ENCODE measurements at places on chromosomes 3 and 15.

DNA sequence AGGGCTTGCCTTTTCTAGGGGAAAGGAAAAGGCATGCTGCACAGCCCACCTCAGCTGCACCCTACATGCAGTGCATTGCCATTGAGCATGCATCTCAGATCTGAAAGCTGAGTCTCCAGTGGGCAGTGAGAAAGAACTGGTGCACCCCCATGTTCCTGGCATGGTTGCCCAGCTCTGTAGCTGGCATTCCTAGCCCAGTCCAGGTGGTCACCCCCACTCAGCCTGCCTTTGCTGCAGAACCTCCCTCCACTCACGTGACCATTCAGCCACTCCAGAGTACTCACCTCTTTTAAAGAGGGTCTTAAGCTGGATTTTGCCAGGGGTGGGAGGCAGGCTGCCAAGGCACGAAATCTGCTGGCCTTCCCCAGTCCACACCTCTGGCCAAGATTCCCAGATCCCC lies 208.6 kb upstream of the TOPAZ1 start:
- DNase-seq, result no peak
- no peaks in the 10 kb centered on the region for H3K4me1 ChIP-seq
- H3K27me3 ChIP-seq, result peaks cover 30% of the 10 kb centered on the region
- no peak overlapping the region for H3K27ac ChIP-seq

DNA sequence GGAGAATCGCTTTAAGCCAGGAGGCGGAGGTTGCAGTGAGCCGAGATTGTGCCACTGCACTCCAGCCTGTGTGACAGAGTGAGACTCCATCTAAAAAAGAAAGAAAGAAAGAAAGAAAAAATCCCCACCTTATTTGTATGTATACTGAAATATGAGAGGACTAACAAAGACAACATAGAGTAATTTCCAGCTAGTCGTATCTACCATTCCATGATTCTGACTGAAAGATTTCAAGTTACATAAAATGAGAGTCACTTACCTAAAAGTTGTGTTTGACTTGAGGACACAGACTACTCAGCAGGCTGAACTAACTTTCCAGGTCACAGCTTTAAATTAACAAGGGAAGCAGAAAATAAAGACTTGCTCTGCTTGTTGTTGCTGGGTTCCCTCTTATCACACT lies 18.8 kb upstream of the PRKCI start:
- DNase-seq, result no peak
- H3K27ac ChIP-seq, result no peak overlapping the region
- H3K27me3 ChIP-seq, result peaks cover 20% of the 10 kb centered on the region
- H3K4me1 ChIP-seq, result no peaks in the 10 kb centered on the region

DNA sequence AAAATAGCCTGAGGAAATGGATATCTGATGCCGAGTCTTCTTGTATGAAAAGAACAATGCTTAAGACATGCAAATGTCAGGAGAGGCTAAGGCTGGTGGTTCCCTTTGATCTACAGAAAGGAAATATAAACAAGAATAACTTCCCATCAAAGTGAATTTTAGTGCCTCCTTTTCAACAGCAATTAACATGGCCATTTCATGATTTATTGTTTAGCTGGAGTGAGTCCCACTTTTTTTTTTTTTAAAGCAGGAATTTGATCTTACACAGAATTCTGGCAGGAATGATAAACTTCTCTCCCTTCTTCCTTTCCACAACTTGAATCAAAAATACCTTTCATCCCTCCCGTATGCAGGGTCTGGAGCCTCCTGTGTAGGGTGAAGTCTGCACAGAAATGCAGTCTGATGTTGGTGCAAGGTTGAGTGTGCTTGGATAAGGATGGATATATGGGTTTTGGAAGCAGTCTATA lies 287.0 kb downstream of the MEX3B start:
- DNase-seq, result no peak
- H3K4me1 ChIP-seq, result no peaks in the 10 kb centered on the region
- H3K27me3 ChIP-seq, result peaks cover 3% of the 10 kb centered on the region
- no peak overlapping the region for H3K4me3 ChIP-seq
- no peak overlapping the region for H3K27ac ChIP-seq
- no peaks in the 10 kb centered on the region for H3K36me3 ChIP-seq

GRCh38 chr3:123712077-123712860 lies 127.4 kb upstream of the HACD2 start:
- no peaks in the 10 kb centered on the region for H3K4me1 ChIP-seq
- DNase-seq, result no peak
- H3K27me3 ChIP-seq, result no peaks in the 10 kb centered on the region
- no peaks in the 10 kb centered on the region for H3K36me3 ChIP-seq
- H3K27ac ChIP-seq, result no peak overlapping the region

DNA sequence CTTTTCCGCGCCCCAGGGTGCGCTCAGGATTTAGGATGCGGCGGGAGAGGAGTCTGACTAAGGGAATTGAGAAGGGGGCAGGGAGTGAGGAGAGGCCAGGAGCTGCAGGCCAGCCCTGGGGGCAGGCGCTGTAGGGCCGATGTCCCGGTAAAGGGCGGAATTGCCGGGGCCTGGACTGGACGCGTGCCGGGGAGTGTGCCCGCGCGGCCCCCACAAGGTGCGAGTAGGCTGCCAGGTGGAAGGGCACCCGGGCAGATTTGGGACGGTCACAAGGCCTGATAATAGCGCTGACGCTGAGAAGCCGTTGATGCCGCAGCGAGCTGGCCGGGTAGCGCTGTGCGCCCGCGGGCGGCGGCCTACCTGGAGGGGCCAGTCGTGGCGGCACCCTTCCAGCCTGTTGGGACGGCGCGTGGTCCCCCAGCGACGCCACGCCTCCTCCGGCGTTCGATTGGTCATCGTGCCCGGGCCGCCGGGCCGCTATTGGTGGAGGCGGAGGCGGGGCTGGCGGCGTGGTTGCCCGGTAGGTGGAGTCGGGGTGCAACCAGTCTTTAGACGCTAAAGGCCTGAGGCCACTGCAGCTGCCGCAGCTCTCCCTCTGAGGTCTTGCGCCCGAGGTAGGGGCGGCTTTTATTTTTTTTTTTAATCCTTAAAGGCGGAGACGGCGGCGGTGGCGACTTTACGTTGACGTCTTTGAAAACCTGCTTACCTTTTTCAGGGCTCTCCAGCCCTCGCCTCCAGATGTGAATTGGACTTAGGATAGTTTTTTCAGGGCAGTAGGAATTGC lies 903 bp downstream of the SLC25A38 start:
- peaks cover 18% of the 10 kb centered on the region for H3K36me3 ChIP-seq
- H3K4me1 ChIP-seq, result peaks cover 57% of the 10 kb centered on the region
- H3K27me3 ChIP-seq, result no peaks in the 10 kb centered on the region
- peak; percentile 95 for DNase-seq

- H3K36me3 ChIP-seq, result no peaks in the 10 kb centered on the region
- H3K4me3 ChIP-seq, result no peak overlapping the region
- no peak overlapping the region for H3K27ac ChIP-seq
- no peak for DNase-seq
- peaks cover 2% of the 10 kb centered on the region for H3K27me3 ChIP-seq
Observed at GRCh38 chr15:79418693-79419279, 13.3 kb upstream of the MINAR1 start.

- H3K36me3 ChIP-seq, result no peaks in the 10 kb centered on the region
- H3K4me1 ChIP-seq, result no peaks in the 10 kb centered on the region
- DNase-seq, result no peak
- no peak overlapping the region for H3K27ac ChIP-seq
- peaks cover 27% of the 10 kb centered on the region for H3K27me3 ChIP-seq
- H3K4me3 ChIP-seq, result no peak overlapping the region
Observed at GRCh38 chr15:39100106-39100660, 480.7 kb upstream of the THBS1 start.

- no peak overlapping the region for H3K27ac ChIP-seq
- H3K36me3 ChIP-seq, result no peaks in the 10 kb centered on the region
Observed at GRCh38 chr3:128505771-128506170, 12.8 kb upstream of the GATA2 start.

- no peaks in the 10 kb centered on the region for H3K4me1 ChIP-seq
- no peak for DNase-seq
- peaks cover 3% of the 10 kb centered on the region for H3K27me3 ChIP-seq
- H3K36me3 ChIP-seq, result no peaks in the 10 kb centered on the region
- H3K4me3 ChIP-seq, result no peak overlapping the region
- no peak overlapping the region for H3K27ac ChIP-seq
Observed at GRCh38 chr3:32195995-32196540, 42.4 kb upstream of the CMTM8 start.

DNA sequence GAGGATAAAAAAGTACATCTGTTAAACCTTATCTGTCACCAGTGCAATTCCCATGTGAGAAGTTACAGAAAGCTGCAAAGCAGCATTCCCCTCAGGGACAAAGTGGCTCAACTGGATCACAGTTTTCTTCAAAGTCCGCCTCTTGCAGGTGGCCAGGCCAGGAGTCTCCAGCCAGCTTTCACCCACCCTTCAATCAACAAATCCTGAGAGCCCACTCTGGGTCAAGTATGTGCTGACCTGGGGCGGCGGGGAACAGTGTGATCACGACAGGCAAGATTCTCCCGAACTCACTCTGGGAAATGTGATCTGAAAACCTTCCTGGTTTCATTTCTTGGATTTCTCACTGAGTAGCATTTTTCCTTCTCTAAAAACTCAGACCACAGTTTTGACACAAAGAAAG lies 39.2 kb downstream of the RFT1 start:
- no peak for DNase-seq
- no peaks in the 10 kb centered on the region for H3K27me3 ChIP-seq
- no peak overlapping the region for H3K27ac ChIP-seq
- H3K4me3 ChIP-seq, result no peak overlapping the region
- peaks cover 2% of the 10 kb centered on the region for H3K4me1 ChIP-seq

- no peak overlapping the region for H3K4me3 ChIP-seq
- peaks cover 7% of the 10 kb centered on the region for H3K27me3 ChIP-seq
- no peak overlapping the region for H3K27ac ChIP-seq
- DNase-seq, result no peak
- H3K36me3 ChIP-seq, result no peaks in the 10 kb centered on the region
Observed at GRCh38 chr3:179299999-179300613, 22.7 kb upstream of the ZNF639 start.

GRCh38 chr3:59246719-59247401 lies 197.0 kb upstream of the CFAP20DC start:
- H3K27me3 ChIP-seq, result no peaks in the 10 kb centered on the region
- peaks cover 4% of the 10 kb centered on the region for H3K36me3 ChIP-seq
- DNase-seq, result no peak
- H3K4me3 ChIP-seq, result no peak overlapping the region
- no peaks in the 10 kb centered on the region for H3K4me1 ChIP-seq

DNA sequence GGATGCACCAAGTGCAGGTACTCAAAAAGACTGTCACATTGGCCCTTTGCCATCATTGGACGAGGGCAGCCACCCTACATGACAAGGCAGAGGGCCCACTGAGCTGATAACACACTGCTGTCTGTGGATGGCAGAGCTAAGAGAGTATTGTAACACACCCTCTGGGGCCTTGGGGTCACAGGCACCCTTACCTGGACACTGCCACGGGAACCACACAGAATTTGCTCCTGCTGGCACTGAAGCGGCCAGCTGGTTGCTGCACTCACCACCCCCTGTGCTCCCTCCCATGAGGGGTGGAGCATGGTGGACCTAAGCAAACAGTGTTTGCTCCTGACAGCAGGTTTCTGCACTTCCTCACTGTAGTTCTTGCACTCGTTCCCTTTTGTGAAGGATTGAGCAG lies 208.2 kb upstream of the SGO1 start:
- no peak overlapping the region for H3K4me3 ChIP-seq
- no peaks in the 10 kb centered on the region for H3K27me3 ChIP-seq

DNA sequence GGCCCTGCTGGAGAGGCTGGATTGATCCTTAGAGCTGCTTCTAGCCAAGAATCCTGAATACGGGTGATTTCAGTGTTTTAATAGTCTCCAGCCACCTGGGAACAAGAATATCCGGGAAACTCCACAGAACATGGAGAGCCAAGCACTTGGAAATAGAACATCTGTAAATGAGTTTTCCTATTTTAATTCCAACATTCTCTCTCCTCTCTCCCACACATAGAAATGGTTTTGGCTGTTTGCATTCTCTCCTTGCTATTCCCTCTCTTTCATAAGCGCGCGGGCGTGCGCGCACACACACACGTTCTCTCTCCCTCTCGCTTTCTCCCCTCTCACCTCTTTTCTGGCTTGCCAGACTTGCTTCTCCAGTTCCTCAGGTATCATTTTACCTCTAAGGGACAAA lies 50.6 kb downstream of the GADL1 start:
- no peak for DNase-seq
- H3K4me3 ChIP-seq, result no peak overlapping the region
- no peak overlapping the region for H3K27ac ChIP-seq
- H3K36me3 ChIP-seq, result no peaks in the 10 kb centered on the region
- H3K4me1 ChIP-seq, result peaks cover 8% of the 10 kb centered on the region
- peaks cover 3% of the 10 kb centered on the region for H3K27me3 ChIP-seq

GRCh38 chr15:52789601-52790168 lies 451 bp downstream of the ONECUT1 start:
- H3K36me3 ChIP-seq, result peaks cover 6% of the 10 kb centered on the region
- H3K27ac ChIP-seq, result peak overlapping the region; percentile 9
- H3K4me1 ChIP-seq, result peaks cover 13% of the 10 kb centered on the region
- no peak for DNase-seq

DNA sequence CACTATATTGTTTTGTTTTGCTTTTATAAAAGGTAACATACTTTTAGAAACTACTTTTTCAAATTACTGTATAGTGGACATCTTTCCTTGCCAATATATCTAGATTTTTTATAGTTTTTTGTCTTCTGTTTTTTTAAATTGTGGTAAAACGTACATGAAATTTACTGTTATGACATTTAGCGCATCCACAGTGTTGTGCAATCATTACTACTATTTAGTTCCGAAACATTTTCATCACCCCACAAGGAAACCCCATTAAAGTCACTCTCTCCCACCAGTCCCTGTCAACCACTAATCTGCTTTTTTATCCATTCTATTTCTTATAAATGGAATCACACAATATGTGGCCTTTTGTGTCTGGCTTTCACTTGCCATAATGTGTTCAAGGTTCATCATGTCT lies 54.8 kb downstream of the TMEM266 start:
- no peak overlapping the region for H3K27ac ChIP-seq
- no peaks in the 10 kb centered on the region for H3K4me1 ChIP-seq
- H3K36me3 ChIP-seq, result no peaks in the 10 kb centered on the region
- DNase-seq, result no peak
- H3K4me3 ChIP-seq, result no peak overlapping the region
- peaks cover 7% of the 10 kb centered on the region for H3K27me3 ChIP-seq

DNA sequence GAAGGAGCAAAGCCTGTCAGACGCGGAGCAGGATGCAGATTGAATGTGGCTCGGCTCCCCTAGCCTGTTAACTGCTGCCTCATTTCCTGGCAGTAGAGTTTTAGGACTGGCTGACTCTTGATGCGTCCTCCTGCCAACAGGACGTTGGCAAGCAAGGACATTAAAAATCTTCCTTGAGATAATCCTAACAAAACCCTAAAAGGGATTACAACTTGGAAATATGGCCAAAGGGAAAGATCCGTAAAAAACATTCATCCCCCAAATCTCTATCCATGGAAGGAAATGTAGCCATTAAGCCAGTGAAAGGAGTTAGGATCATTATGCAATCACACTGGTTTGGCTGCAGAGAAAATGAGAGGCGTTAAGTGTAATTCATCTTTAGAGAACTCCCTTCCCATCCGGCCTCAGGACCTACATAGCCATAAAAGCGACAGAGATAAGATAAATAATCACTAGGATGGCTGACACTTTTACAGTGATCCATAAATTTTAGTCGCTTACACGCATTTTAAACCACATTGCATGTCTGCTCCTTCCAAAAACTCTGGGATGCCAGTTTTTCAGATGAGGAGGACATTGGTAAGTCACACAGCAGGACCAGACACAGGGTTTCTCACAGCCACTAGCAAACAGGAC lies 44.5 kb upstream of the C3orf80 start:
- H3K36me3 ChIP-seq, result no peaks in the 10 kb centered on the region
- no peak overlapping the region for H3K4me3 ChIP-seq
- H3K27me3 ChIP-seq, result peaks cover 17% of the 10 kb centered on the region
- DNase-seq, result no peak
- H3K4me1 ChIP-seq, result no peaks in the 10 kb centered on the region
- H3K27ac ChIP-seq, result no peak overlapping the region

GRCh38 chr15:92449476-92449875 lies 55.8 kb downstream of the ST8SIA2 start:
- H3K27ac ChIP-seq, result no peak overlapping the region
- H3K4me3 ChIP-seq, result no peak overlapping the region
- H3K4me1 ChIP-seq, result no peaks in the 10 kb centered on the region

Measured in activated CD4-positive, alpha-beta T cell treated with anti-CD3 and anti-CD28 coated beads, Interleukin-2, amount 10 ng/mL, durations not matched to agents 7 days and 5 days (primary cell).